ENCODE measurements at places on chromosomes 5 and 9.

- DNase-seq = no peak
These were observed 223.5 kb upstream of the PCSK5 start for GRCh38 chr9:75666856-75667554.

DNA sequence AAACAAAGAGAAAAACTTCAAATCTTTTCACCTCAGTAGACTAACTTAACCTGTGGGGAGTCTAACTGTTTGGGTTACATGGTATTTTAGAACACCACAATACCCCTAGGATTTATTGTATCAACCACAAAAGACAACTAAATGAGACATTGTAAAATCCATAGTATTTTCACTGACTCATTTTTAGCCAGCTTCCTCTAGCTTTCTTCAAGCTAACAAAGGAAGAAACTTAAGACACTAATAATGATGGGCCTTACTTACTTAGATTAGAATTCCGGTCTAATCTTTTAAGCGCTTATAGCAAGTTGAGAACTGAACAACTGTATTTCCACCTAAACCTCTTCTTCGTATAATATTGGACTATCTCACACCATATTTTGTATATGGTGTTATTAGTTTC is 529.3 kb downstream of the DMRTA1 start:
- no peak for DNase-seq

- no peak for DNase-seq
These were observed 422.6 kb downstream of the EFNA5 start for GRCh38 chr5:107248066-107248695.

DNA sequence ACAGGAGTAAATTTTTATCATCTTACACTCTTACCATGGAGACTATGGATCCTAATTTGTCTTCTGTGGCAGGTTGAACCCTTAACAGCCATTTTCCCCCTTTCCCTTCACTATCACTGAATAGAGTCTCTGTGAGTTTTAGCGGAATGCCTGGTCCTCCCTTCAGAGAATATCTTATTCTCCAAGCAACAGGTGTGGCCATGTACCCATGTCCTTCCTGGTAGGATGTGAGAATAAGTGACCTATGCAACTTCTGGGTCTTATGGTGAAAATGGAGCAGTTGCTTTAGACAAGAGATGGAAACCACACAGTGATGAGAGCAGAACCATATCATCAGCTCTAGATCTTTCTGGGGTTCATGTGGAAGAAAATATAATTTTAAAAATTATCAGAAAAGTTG is 312.6 kb downstream of the MCTP1 start:
- DNase-seq = no peak

- no peak for DNase-seq
These were observed 291.8 kb downstream of the AOPEP start for GRCh38 chr9:95018099-95018936.

GRCh38 chr9:20002011-20002410 is 213.2 kb upstream of the SLC24A2 start:
- no peak for DNase-seq

DNA sequence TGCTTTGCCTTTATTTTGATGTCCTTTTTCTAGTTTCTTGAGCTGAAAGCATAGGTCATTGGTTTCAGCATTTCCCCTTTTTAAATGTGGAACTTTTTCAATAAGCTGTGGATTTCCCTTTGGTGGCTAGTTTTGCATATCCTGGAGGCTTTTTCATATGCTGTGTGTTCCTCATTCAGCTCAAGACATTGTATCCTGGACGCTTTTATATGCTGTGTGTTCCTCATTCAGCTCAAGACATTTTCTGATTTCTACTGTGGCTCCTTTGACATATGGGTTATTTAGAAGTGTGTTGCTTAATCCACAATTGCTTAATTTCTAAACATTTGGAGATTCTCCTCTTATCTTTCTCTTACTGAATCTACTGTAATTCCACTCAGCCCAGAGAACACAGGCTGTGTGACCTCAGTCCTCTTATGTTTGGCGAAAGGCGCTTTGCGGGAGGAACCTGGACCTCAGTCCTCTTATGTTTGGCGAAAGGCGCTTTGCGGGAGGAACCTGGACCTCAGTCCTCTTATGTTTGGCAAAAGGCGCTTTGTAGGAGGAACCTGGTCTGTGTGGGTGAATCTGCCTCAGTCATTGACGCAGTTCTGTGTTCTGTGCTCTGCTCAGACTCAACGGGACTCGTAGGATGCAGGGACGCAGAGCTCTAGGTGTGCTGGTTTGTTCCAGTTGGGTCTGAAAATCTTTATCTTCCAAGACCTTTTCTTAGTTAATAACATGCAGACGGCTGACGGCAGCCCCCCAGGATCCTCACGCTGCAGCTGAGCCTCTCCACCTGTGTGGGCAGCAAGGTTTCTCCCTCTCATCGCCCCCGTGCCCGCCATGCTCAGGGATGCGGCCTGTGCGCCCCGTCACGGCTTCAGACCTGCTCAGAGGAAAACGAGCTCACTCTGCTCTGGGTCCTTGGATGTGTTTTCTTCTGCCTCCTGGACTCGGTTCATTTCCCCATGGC is 6.0 kb upstream of the SLC9A3 start:
- DNase-seq = no peak

DNA sequence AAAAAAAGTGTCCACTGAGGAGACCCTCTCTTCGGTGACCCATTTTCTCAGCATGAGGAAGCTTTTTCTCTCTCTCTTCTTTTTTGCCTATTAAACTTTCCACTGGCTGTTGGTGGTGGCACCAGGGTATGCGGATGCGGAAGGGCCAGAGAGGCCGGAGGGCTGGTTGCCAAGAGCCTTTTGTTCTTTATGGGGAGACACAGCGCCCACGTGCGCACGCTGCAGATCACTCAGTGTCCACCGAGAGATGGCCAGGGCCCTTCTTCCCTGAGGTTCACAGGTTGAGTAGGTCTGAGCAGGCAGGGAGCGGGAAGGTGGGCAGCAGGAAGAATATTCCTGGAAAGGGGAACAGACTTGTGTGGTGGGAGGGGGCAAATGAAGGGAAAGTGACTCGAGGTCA is 69.1 kb downstream of the STK10 start:
- no peak for DNase-seq

GRCh38 chr5:118461436-118461835 is 526.9 kb downstream of the DTWD2 start:
- no peak for DNase-seq

- DNase-seq = no peak
These were observed 60.9 kb downstream of the ROPN1L start for GRCh38 chr5:10502578-10502977.
